ENCODE measurements at places on chromosomes 6 and 20.

GRCh38 chr20:555976-556385 lies 12.4 kb upstream of the CSNK2A1 start:
- DNase-seq = no peak

DNA sequence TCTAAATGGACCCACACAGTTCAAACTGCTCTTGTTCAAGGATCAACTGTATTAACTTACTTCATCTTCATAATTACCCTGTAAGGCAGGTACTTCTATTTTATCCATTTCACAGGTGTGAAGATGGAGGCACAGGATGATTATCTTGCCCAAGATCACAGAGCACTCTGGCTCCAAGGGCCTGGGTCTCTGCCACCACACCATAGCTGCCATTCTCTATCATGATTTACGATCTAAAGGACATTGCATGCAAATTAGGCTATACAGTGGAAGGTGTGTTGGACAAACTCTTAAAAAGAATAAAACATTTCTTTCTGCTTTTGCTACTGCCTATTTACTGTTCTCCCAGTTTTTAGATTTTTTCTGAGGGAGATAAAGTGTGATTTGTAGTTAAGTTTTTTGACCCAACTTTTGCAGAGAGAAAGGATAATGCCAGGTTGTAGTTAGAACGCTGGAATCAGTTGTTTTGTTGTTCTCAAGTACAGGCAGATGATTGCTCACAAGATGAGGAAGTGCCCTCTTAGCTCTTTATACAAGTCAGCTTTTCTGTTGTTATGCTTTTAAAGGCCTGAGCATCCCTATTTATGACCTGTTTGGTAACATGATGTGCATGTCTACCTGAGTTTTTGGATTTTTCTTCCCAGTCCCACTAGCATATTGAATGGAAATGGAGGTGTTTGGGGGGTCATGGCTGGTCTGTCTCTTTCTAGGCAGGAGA lies 247.9 kb downstream of the ZFAND3 start:
- no peak for DNase-seq

- DNase-seq = no peak
Observed at GRCh38 chr20:1876975-1877608, 18.1 kb upstream of the SIRPA start.

DNA sequence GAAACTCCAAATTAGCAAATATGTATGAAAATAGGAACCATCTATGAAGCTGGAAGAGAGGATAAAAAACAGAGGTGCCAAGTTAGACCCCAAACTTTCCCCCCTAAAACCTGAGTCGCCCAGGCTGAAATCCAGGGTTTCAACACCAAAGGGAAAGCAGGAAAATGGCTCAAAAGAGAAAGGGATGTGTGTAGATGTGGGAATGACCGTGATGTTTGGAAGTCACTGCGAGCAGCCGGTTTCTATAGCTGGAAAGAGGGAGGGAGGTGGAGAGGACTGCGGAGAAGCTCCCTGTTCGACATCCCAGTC lies 4.5 kb downstream of the RING1 start:
- no peak for DNase-seq

GRCh38 chr6:130293800-130294199 lies 71.0 kb upstream of the SAMD3 start:
- no peak for DNase-seq

- no peak for DNase-seq
Observed at GRCh38 chr20:59378966-59379365, 78.6 kb downstream of the EDN3 start.

DNA sequence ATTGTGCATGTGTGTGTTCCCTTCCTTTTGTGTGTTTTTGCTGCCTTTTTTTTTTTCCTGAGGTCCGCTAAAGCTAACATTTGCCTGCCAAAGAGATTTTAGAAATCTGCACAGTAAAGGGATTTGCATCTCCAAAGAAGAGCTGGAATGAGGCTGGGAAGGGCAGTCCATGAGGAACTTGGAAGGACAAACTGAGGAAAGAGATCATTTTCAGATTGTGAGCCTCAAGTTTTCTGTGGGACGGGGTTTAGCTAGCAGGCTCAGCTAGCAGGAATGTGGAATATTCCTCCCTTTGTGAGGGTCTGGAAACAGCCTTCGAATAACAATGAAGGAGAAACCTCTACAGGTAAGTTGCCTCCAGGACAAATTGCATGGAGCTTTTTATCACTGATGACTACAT lies 3.8 kb downstream of the INSM1 start:
- DNase-seq = no peak

GRCh38 chr20:50635676-50636600 lies 55.4 kb downstream of the RIPOR3 start:
- peak; percentile 64 for DNase-seq

GRCh38 chr20:43666376-43667328 lies at the start of gene MYBL2:
TSS of gene MYBL2 (plus strand) at chr20:43667114. CDS start at chr20:43667284, 170 bp downstream.
- DNase-seq = peak; percentile 84

GRCh38 chr6:114564302-114564933 lies 221.6 kb upstream of the HS3ST5 start:
- DNase-seq = no peak

- no peak for DNase-seq
Observed at GRCh38 chr6:74213995-74214394, 518.0 kb downstream of the CD109 start.

- peak; percentile 67 for DNase-seq
Observed at GRCh38 chr6:28985462-28986164, 19.5 kb downstream of the ZNF311 start.

- no peak for DNase-seq
Observed at GRCh38 chr20:24958506-24959385, 9.7 kb downstream of the CST7 start.

DNA sequence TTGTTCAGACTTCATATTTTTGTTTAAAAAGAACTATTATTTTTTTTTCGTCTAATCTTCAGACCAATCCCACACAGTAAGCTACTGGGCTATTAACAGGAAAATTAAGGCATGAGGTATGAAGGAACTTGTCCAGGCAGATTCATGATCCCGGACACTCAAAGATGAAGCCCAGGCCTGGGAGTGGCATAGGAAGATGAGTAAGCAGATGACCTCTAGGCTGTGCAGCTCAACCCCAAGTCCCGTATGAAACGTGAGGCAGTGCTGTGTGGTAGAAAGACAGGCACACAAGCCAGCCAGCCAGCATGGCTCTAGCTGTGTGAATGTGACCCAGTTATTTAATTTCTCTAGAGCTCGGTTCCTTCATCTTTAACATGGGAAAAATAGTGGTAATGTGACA lies 231.9 kb downstream of the CLIC5 start:
- DNase-seq = no peak

DNA sequence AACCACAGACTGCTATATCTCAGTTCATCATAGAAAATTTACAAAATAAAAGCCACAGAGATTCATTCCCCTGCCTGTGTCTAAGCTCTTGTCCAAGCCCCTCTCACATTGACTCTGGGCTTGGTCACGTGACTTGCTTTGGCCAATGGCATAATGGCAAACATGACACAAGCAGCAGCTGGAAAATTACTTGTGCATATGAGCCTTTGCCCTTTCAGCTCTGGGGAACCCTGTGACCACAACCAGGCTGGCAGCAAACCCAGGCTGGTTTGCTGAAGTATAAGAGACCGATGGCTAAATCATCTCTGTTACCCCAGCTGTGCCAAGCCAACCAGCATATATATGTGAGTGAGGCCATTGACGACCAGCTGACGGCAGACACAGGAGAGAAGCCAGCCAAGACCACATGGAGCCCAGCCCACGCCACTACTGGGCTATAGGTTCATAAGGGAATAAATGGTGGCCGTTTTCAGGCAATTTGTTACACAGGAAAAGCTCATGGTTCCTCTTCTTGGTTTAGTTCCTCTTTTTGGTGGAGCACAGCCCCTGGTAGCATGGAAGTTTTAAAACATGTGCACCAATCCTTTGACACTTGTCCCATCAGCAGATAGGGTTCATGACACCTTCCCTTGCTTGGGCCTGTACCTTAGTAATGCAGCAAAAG lies 31.8 kb upstream of the RSPO4 start:
- DNase-seq = no peak

DNA sequence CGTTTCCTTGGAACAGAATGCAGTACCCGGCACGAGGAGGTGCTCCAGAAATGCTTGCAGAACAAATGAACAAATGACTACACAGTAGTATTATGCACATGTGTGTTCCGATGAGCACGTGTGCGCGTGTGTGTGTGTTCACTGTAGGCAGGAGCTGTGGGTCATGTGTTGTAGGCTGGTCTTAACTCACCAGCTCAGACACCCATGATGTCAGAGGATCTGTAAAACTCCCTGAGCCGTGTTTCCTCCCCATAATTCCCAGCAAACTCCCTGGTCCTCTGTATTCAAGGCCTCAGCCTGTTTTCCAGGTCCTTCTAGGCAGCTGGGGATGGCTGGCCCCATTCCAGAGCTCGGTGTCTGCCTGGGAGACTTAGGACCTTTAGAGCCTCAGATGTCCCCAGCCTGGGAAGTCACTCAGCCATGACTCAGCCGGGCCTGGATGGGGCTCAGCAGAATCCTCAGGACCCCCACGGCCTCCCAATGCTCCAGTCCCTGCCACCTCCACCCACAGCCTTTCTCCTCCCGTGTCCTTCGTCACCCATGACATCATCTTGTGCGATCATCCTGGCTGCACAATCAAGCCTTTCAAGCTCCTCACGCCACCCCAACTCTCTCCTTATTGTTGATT lies 475.0 kb upstream of the SULF2 start:
- DNase-seq = peak; percentile 52

DNA sequence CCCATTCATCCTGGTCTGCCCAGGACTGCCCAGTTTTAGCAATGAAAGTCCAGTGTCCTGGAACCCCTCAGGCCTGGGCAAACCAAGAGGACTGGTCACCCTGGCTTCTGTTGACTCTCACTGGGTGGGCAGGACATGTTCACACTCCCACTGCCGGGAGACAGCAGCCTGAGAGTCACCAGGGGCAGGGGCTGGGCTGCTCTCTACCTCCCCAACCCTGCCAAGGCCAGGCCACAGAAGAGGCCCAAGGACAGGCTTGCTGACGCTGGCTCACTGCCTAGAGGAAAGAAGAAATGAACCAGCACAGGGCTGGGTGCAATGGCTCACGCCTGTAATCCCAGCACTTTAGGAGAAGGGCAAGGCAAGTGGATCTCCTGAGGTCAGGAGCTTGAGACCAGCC lies 36.9 kb downstream of the C20orf203 start:
- DNase-seq = no peak

GRCh38 chr6:152054441-152054840 lies 247.0 kb downstream of the ESR1 start:
- DNase-seq = no peak

- DNase-seq = no peak
Observed at GRCh38 chr20:2515203-2515602, 6.5 kb upstream of the ZNF343 start.

DNA sequence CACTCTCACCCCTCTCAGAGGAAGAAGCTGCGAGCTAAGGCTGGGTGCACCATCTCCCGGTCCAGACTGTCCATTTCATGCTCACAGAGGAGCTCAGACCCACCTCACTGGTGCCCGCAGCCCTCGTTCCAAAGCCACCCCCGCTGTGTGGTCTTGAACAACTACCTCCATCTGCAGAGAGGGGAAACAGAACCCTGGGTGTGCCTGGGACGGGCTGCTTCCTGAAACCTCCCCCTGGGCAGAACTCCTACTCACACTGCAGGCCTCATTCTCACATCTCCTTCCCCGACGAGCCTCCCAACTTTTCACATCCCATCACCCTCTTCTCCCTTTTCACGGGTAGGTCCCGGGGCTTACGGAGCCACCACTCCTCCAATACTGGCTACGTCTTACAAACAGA lies 18.1 kb downstream of the PMEPA1 start:
- DNase-seq = no peak

GRCh38 chr6:16403831-16404230 lies 165.4 kb downstream of the GMPR start:
- no peak for DNase-seq

DNA sequence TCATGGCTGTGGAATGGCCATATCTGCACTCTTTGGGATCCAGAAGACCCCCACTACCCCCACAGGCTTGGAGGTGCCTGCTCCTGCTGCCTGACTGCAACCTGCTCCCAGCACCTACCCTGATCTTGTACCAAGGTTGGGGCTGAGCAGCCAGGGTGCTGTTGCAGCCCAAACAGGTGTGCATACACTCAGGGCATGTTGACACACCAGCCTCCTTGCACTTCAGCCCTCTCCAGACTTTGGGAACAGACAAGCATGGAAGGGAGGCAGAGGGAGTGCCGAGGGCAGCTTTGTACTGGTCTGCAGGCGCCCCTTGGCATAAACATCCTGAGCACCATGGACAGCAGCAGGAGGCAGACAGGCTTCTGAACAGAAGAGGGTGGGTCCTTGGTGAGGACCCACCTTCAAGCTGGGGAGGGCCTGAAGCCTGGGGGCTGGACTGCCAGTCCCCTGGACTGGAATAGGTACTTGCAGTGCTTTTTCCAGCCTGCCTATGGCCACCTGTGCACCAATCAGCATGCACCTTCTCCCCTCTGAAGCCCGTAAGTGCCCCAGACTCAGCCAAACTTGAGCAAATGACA lies 1675.8 kb downstream of the HACE1 start:
- no peak for DNase-seq

Measured in NCI-H2171 (cell line).